ENCODE measurements at places on chromosomes 7 and 10.

DNA sequence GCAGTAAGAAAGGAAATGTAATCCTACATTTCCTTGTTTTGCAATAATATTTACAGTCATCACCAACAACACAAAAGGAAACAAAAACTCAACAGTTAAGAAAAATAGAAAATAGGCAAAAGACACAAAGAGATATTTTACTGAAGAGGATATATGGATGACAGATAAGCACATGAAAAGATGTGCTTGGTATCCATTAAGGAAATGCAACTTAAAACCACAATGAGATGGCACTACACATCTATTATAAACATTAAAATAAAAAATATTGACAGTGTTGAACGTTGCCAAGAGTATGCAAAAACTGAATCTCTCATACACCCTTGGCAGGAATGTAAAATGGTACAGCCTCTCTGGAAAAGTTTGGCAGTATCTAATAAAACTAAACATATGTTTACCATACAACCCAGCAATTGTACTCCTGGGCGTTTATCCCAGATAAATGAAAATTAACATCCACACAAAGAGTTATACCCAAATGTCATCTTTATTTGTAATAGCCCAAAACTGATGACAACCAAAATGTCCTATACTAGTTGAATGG is 5.4 kb downstream of the CEP41 start:
- no peak for DNase-seq

- DNase-seq, result no peak
These were observed 172.3 kb downstream of the CHRM2 start for GRCh38 chr7:137040745-137041144.

DNA sequence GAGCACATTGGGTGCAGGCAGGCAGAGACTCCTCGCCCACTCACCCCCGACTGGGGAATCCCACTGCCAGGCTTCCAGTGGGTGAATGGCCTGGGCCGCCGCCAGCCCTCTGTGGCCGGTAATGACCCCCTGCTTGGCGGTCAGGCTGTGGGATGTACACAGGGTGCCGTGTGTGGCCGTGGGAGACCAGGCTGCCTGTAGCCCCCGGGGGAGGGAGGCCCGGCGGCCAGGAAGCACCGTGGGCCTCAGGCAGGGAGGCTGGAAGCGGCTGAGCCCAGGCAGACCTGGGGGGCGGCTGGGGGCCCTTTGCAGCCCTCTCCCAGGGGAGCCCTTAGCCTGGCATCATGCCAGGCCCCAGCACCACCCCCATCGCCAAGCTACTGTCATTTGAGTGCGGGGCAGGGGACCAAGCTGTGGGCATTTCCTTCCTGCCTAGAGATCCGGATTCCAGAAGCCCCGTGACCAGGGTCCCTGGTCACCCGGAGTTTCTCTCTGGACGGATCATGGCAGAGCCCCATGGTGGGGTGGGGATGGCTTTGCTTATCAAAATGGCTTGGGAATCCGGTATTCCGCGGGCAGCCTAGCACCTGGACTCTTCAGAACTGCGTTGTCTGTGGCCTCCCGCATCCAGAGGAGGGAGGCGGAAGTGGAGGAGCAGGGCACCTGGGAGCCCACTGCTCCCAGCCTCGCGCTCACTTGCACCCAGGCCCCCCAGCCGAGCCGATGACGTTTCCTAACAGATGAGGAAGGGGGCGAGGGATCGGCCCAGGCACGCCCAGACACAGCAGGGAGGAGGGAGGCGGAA is 1.1 kb downstream of the TTYH3 start:
- DNase-seq, result peak; percentile 44

DNA sequence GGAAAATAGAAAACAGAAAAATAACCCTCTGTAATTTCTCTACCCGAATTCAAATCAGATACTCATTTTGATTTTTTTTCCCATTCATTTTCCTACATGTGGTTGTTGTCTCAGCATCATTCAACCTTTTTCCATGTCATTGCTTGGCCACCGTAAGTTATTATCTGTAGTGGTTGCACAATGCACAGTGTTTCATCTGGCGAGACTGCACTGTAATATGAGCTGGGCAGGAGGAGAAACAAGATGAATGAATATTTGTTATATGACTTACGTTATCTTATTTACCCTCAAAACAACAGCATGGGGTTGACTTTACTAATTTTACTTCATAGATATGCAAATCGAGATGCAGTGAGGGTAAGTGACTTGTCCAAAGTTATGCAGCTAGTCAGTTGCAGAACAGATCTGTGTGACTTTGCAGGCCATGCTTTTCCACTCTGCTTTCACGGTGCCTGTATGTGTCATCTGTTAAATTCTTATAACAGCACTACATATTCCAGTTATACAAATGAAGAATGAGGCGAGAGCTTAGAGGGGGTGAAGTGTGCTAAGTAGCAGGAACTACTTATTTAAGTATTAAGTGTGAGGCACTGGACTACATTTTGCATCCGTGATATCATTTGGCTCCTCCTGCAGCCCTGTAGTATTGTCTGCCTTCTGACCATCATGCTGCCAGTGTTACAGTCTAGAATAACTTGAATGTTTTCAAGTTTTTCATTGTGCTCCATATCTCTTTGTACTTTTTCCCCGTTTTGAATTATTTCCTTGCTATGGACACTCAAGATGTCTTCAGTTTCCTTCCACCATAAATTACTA is 56.7 kb downstream of the ZMYND11 start:
- DNase-seq, result peak; percentile 68

GRCh38 chr7:38232502-38233366 is 40.7 kb downstream of the TARP start:
- DNase-seq, result no peak

- DNase-seq, result no peak
These were observed 12.6 kb downstream of the IQCE start for GRCh38 chr7:2571409-2571808.

- no peak for DNase-seq
These were observed 442.5 kb downstream of the RPS24 start for GRCh38 chr10:78476156-78476555.

DNA sequence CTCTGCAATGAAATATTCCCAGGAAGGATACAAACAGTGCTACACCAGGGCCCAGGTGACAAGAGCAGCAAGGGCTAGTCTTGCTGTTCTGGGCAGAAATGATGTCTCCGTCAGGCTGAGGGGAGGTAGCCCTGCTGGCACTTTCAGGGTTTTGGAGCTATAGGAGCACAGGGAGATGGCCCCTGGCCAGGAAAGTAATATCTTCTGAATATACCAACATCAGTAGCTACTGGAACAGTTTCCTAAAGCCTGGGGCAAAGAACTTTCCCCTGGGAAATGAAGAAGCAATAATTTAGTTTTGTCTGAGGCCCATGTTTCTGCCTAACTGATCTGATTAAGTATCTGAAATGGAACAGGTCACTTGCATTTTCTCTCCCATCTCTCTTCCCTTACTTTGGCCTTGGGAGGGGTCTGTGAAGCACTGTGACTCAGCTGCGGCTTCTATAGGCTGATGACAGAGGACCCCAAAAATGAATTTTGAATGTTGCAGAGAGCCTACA is 489.1 kb upstream of the PODXL start:
- DNase-seq, result no peak

- DNase-seq, result no peak
These were observed 64.2 kb downstream of the DIP2C start for GRCh38 chr10:625333-625696.

DNA sequence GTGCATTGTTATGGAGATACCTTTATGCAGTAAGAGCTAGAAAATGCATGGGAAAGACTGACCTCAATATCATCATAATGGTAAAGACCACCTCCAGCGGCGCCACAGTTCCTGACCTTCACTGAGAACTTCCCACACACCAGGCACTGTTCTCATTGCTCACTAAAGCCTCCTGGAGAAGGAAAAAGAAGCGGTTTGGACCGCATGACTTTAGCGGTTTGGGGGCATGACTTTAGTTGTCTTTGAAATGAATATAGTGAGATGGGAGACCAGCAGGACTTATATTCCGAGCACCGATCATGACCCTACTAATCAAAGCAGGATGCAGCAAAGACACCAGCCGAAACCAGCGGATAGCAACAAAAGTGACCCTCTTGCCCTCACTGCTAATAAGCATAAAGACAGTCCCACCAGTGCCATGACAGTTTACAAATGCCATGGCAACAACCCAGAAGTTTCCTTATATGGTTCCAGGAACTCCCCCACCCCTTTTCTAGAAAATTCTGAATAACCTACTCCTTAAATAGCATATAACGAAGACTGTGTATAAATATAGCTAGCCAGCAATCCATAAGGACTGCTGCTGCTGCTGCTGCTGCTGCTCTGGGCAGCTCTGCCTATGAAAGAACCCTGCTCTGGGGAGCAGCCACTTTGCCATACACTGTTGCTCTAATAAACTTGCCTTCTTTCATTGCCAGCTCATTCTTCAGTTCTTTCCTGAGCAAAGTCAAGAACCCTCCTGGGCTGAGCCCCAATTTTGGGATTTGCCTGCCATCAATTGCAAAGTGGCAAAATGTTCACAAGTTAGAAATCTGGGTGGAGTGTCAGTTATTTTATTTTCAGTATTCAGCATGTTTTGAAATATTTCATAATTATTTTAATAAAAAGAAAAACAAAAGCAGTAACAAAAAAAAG is 694.1 kb downstream of the SUGCT start:
- DNase-seq, result no peak

- DNase-seq, result no peak
These were observed at the start of gene PNLIPRP2 for GRCh38 chr10:116620423-116621400. TSS of gene PNLIPRP2 (plus strand) at chr10:116620953.

- DNase-seq, result no peak
These were observed 258.6 kb downstream of the CNTNAP2 start for GRCh38 chr7:146375170-146375569.

DNA sequence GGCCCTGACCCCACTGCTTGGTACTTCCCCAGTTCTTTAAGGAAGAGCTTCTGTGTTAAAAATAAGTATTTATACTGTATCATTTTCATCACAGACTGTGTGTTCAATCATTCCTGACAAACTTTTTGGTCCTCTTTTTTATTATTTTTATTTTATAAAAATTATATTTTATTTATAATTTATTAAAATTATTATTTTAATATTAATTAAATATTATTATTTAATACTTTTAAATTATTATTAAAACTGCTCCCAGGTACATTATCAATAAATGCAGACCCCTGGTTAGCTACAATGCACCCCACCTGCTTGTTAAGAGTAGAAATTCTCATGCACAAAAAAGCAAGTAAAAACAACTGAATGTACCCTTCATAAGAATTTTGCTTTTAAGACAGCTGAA is 172.0 kb downstream of the GLI3 start:
- no peak for DNase-seq

DNA sequence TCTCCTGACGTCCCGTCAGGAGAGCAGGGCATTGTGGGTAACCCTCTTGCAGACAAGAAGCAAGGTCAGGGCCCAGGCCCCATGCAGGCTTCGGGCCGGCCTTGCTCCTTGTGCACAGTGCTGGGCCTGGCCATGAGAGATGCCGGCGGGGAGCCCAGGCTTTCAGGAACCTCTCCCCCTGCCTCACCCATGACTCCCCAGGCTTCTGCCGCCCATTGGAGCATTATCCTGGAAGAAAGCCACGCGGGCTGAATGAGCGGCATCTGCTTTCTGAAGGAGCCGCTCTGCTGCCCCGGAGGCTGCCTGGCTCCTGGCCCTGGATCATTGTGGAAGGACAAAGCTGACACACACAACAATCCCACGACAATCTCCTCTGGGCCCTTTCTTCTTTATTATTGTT is 233.5 kb downstream of the TCF7L2 start:
- DNase-seq, result no peak

DNA sequence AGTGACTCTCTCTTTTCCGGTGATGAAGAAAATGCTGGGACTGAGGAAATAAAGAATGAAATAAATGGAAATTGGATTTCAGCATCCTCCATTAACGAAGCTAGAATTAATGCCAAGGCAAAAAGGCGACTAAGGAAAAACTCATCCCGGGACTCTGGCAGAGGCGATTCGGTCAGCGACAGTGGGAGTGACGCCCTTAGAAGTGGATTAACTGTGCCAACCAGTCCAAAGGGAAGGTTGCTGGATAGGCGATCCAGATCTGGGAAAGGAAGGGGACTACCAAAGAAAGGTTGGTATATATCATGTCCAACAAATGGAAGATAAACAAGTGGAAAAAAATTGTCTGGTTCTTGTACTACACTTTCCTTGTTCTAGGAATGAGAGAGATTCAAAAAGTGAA is 9.5 kb downstream of the PDCD4 start:
- no peak for DNase-seq

GRCh38 chr10:25039531-25039930 is 23.1 kb downstream of the THNSL1 start:
- no peak for DNase-seq
